ENCODE measurements at places on chromosomes 5 and 9. TPM values are rescaled to one million over a fixed set of nuclear protein-coding genes. Genes with fewer than 3 reads are reported as not detected.

DNA sequence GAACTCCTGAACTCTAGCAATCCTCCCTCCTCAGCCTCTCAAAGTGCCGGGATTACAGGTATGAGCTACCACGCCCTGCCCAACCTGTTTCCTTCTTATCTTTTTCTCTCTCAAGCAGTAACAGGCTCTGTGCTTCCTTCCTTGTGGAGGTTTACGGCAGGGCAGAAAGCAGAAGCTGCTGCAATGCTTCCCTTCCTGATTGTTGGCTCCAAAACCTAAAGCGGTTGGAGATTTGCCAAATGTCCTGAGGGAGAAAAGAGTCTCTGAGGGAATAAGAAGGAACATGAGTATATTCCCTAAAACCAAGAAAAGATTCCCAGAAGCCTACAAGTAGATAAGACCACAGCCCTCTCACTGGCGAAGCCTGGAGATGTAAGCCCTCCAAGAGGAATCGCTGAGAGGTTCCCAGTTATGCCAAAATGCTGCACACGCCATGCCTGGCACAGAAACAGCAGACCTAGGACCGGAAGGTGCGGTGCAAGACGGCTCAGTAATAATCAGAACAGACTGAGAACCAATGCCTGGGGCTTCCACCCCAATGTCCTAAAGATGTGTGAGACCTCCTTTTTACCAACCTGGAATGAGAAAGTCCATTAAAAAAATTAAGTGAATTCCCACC lies 73.2 kb downstream of the APTX start:
- DNase-seq: no peak

Gene FOXD4L5
- polyA plus RNA-seq: 0.13 TPM

Gene SHROOM1
- polyA plus RNA-seq: 30.8 TPM

Gene PLAC8L1
- 0.62 TPM for polyA plus RNA-seq

- DNase-seq: no peak
Observed at GRCh38 chr9:84266087-84266561, 74.4 kb downstream of the SLC28A3 start.

GRCh38 chr5:135248801-135249231 lies 150.2 kb downstream of the MACROH2A1 start:
- no peak for DNase-seq

DNA sequence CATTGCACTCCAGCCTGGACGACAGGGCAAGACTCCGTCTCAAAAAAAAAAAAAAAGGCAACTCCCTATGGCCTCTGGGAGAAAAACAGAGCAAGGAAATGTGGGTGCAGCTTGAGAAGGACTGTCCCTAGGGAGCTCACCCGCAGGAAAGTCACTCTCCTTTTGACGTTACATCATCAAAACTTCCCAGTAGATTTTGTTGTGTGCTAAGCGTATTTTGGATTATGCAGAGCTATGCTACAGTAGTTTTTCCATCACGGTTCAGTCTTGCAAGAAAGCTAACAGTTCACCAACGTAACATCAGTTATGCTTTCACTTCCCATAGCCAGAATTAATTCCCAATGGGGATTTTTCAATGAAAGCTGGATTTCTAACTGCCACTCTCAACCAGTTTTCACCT lies 138.8 kb downstream of the HSD17B3 start:
- no peak for DNase-seq

DNA sequence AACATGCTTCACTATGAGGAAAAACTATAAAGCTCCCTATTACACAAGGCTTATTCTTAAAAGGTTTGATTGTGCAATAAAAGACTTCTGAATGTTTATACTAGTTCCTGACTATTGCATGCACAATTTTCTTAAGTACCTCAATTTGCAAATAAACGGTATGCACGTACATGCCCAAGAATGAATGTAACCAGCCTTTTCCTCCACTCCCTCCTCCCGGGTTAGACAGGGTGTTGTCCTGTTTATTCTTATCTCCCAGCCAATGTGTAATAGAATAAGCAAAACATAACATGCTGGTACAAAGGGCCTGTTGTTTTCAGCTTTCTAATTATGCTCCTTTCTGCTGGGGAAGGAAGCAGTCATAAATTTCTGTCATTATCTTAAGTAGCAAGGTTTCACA lies 79.1 kb downstream of the AOPEP start:
- DNase-seq: no peak

DNA sequence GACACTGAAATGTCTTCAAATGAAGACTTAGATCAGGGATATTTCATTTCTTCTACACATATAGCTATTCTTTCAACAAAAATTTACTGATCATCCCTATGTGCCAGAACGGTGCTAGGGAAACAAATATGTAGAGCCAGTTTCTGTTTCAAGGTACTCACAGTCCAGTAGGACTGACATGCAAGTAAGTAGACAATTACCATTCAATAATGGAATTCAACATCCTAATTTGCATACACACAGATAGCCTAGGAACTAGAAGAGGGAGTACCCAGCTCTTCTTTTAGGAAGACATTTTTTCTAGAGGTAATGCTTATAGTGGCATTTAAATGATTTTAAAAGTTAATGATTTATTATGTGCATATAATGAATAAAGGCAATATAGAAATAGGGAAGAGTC lies 388.8 kb downstream of the ZSWIM6 start:
- no peak for DNase-seq

- no peak for DNase-seq
Observed at GRCh38 chr5:156350256-156350655, 23.3 kb downstream of the SGCD start.

DNA sequence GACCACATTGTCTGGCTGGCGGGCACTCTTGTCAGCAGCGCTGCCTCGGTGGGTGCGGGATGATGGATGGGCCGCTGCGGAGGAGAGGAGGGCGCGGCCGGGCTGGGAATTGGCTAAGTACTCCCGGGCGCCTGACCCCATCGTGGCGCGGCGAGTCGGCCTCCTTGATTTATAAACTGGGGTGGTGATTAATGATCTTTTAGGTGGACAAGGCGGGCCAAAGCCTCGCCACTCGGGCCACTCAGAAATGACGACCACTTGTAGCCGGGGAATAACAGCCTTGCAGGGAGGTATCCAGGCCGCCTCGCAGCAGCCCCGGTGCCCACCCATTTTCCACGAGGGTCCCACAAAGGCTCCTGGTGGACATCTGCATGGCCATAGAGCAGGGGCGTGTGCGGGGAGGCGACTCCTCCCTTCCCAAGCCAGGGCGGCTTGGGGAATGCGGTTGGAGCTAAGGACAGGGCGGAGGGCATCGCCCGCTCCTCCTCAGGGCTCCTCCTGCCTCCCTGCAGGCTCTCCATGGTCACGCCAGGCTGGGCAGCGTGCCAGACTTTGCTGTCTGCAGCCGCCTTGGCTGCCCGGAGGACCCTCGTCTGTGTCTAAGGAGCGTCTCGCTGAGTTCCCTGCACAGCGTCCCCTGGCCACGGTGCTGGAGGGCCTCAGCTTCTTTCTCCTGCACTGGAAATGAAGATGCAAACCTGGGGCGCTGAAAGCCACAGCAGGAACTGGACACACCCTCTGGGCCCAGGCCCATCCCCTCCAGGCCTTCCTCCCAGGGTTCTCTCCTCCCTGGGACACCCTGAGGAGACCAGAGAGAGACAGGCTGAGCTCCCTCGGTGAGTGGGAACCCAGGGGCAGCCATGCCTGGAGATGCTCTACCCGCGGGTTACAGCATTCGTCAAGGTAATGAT lies 287.4 kb upstream of the IRX4 start:
- no peak for DNase-seq

- no peak for DNase-seq
Observed at GRCh38 chr5:164713682-164714081, 1208.3 kb downstream of the MAT2B start.

DNA sequence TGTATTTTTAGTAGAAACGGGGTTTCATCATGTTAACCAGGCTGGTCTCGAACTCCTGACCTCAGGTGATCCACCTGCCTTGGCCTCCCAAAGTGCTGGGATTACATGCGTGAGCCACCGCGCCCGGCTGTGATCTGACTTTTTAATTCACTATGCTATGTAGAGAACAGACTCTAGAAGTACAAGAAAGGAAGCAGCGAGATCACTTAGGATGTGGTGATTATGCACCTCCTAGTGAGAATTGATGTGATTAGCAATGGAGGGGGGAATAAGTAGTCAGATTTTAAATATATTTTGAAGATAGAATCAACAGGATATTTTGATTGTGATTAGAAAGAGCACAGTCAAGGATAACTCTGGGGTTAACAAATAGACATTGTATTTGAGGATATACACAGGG lies 36.3 kb downstream of the GAPVD1 start:
- DNase-seq: no peak

DNA sequence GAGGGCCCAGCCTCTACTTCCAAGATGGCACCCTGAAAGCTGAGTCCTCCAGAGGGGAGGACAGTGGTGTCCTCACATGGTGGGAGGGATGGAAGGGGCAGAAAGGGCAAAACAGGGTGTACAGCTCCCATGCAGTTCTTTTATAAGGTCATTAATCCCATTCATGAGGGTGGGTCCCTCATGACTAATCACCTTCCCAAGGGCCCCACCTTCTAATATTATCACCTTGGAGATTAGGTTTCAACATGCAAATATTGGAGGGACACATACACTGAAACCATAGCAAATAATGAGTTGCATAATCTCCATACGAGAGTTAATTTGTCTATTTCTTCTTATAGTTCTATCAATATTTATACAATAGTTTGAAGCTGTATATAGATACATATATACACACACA lies 5.8 kb upstream of the ZBTB43 start:
- DNase-seq: no peak

- DNase-seq: no peak
Observed at GRCh38 chr9:115921301-115921700, 232.3 kb upstream of the PAPPA start.

DNA sequence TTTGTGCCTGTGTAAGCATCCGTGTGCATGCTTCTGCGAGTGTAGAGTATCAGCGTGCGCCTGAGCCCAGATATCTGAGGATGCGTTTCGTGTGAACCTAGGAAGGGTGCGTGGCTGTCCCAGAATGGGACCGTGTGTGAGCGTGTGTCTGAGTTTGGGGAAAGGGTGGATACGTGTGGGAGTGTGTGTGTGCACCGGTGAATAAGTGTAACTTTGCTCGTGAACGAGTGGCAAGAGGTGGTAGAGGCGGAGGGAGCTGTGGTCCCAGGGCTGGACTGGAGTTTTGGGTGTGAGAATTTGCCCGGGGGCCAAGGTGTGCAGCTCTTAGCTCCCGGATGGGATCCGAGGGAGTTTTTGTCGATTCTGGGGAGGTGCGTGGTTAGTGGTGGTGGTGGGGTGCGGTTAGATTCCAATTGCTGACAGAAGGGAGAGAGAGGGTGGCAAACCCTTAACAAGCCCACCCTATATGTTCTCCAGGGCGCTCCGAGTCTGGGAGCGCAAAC lies 686 bp upstream of the COL27A1 start:
- DNase-seq: no peak

Measured in left renal pelvis (tissue), 4 donors.